ENCODE measurements at places on chromosomes 4 and X.

GRCh38 chrX:129585691-129586090 is 45.6 kb downstream of the OCRL start:
- DNase-seq: no peak

GRCh38 chrX:155666741-155667140 is 54.0 kb upstream of the TMLHE start:
- no peak for DNase-seq

- DNase-seq: no peak
These were observed 285.5 kb downstream of the GASK1B start for GRCh38 chr4:157887316-157887715.

DNA sequence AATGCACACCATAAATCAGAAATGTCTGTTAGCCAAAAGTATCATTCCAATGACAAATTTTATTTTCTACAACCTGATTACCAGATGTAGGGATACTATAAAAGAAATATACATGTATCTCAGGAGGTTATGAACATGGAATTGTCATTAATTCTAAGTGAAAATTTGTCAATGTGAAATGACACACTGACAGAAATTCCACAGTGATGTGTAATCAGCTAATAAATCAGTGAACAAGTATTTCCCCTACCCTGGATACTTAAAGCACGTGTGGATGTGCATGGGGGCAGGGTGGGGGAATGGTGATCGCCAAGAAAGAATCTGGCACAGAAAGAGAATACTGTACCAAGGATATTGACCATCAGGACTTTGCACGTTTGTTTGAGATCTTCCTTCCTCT is 123.6 kb downstream of the SH3RF1 start:
- no peak for DNase-seq

DNA sequence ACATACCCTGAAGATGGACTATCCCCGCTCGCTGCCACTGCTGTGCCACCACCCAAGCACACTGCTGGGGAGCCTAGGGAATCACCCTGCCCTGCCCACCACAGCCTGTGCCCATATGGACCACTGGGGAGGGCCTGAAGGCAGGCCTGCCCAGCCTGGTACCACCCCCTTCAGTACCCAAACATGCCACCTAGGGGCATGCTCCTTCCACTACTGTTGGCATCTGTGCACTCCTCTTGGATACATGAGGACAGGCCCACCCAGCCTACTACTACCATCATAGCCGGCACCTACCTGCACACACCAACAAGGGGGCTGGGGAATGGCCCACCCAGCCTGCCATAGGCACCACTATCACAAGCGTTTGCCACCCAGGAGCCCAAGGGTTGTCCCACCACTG is 30.1 kb upstream of the PRDX4 start:
- DNase-seq: no peak

Measured in NCI-H187 (cell line).